Amniotic stem cell (primary cell): ENCODE measurements at places on chromosomes 7 and 10.

DNA sequence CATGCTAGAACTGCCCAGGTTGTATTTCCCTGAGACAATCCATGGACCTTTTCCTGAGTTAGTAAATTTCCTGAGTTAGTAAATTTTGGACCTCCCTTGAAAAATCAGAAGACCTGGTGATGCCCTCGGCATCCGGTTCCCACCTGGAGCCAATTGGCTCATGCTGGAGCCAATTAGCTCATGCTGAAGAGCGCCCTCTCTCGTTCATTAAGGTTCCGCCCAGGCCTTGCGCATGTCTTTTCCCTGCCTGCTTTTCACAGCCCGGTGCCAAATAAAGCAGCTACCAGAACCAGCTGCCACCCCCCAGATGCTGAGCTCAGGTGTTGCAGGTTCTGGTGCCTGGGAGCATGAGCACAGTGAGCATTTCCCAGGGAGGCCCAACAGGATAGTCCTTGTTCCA, 96.2 kb downstream of the APBB1IP start:
- DNase-seq: no peak

DNA sequence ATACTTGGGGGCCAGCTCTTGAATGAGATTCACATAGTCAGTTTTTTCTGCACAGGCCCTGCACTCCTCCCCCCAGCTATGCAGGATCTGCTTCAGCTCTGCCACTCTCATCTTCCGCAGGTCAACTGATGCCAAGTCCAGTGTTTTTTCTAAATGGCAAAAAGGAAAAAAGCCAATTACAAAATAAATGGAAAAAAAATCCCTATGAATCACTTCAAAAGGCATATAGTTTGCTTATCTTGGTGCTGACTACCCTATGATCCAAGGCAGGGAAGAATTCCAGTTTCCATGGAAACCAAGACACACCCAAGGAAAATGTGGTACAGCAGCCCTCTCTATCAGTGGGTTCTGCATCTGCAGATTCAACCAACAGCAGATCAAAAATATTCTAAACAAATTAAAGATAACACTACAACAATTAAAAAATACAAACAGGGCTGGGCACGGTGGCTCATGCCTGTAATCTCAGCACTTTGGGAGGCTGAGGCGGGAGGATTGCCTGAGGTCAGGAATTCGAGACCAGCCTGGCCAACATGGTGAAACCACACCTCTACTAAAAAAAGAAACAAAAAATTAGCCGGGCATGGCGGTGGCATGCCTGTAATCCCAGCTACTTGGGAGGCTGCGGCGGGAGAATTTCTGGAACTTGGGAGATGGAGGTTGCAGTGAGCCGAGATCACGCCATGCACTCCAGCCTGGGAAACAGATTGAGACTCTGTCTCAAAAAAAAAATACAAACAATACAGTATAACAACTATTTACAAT, 17.6 kb downstream of the CDNF start:
- peak; percentile 83 for DNase-seq

GRCh38 chr7:100544386-100544785, 5.4 kb downstream of the AGFG2 start:
- no peak for DNase-seq

DNA sequence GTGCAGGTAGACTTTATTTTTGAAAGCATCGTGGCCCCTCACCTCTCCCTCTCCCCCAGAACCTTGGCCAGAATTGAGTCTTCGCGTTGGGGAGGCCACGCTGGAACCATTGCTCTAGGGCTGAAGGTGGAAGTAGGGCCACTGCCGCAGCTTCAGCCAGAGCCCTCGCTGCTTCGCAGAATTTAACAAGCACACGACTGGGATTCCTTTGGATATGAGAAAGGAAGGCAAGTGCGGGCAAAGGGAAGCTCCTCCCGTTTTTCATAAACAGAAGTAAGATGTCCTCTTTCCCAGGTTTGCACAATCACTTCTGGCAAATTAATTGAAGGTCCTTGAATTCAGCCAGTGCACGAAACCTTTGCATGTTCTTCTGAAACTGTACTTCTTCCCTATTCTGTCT, 168.1 kb downstream of the CCDC3 start:
- DNase-seq: no peak

- no peak for DNase-seq
These were observed 94.2 kb upstream of the PHYHIPL start for GRCh38 chr10:59082249-59082648.

GRCh38 chr7:127809261-127809702, 157.3 kb downstream of the SND1 start:
- peak; percentile 46 for DNase-seq

- DNase-seq: no peak
These were observed 212.1 kb downstream of the MACC1 start for GRCh38 chr7:20005081-20005480.

DNA sequence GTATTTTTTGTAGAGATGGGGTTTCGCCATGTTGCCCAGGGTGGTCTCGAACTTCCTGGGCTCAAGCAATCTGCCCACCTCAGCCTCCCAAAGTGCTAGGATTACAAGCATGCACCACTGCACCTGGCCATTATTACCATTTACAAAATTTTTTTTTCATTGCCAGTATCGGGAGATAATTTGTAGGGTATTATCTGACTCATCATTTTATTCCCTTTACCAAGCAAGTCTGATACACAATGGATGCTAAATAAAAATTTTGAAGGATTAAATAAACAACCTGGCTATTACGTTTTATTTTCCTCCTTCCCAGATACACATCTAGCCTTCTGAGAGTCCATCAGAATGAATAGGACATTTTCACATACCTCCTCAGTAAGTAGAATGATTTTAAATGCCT, 38.1 kb upstream of the CPN1 start:
- DNase-seq: no peak

DNA sequence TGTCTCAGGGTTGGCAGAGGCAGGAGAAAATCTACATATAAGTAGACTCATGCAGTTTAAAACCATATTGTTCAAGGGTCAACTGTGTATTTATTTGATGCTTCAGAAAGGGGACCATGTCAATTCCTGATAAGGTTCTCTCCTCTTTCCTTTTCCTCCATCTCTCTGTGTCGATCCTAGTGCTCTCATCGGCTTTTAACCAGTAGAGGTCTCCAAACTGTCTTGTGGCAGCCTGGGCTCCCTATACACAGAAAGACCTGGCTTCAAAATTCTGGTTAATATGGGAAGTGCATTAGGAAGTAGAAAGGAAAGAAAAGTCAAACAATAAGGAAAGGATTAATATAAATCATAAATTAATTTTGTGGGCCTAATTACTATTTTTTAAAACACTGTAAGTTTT, 304.4 kb upstream of the C7orf33 start:
- DNase-seq: no peak

- no peak for DNase-seq
These were observed 56.2 kb upstream of the NPY start for GRCh38 chr7:24227603-24228359.

GRCh38 chr7:2883101-2883500, 39.0 kb upstream of the GNA12 start:
- DNase-seq: no peak

- DNase-seq: no peak
These were observed 4.0 kb downstream of the OPN4 start for GRCh38 chr10:86658261-86658741.

- no peak for DNase-seq
These were observed 311.1 kb downstream of the DOCK4 start for GRCh38 chr7:111895049-111895448.

GRCh38 chr7:24690251-24690650, 67.0 kb downstream of the GSDME start:
- no peak for DNase-seq

DNA sequence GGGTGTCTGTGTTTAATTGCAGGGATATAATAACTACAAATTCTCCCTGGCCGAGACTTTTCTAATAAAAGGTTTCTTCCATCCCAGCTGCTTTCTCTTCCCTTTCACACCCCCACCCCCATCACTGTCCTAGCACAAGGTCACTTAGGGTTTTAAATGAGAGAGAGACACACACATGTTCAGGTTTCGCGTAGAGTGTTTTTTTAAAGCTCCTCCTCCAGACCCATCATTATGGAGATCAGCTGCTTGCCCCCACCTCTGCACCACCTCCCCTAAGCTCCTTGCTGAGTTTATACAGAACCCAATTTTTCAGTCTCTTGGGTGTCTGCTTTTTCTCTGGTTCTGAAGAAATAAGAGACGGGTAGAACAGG, 18.6 kb downstream of the LRMDA start:
- no peak for DNase-seq

DNA sequence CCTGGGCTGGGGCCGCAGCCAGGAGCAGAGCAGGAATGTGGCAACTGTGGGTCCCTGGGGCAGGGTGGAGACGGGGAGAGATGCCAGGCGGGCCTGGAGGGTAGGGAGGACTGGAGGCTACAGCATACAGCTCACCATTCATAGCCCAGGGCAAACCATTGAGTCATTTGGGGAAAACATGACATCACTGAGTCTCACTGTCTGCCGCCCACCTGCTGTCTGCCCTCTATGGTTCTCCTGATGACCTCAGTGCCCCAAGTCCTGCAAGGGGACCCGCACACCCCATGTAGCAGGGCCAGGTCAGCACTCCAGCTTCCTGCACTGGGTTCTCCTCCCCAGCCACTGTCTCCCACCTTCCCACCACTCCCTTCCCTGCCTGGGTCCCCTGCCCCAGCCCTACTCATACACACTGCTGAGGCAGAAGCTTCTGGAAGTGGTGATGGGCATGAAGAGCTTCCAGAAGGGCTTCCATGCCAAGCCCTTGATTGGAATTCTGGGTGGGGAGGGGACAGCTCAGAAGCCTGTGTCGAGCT, 10.4 kb downstream of the CHST3 start:
- peak; percentile 63 for DNase-seq

GRCh38 chr10:78337646-78338391, 304.2 kb downstream of the RPS24 start:
- DNase-seq: no peak

DNA sequence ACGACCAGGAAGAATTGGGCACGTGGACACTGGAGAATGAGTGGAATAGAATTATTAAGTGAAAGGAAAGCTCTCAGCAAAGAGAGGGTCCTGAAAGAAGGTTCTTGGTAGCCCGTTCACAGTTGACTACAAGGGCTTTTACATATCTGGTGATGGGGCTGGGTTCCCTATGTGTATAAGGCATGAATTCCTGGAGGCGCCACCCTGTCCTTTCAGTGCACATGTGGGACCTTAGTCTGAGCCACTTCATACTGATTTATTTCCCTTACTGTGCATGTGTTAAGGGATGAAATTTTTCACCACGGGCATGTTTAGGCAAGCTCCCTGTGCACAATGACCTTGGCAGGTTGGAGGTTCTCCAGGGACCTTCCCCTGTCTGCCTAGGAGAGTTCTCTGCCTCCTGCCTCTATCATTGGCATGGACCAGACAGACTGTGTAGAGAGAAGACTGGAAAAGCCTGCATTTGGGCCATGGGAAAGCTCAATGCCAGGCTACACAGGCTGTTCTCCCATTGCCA, 145.9 kb upstream of the ITGB1 start:
- DNase-seq: no peak

GRCh38 chr10:30215623-30216022, 133.5 kb downstream of the MTPAP start:
- DNase-seq: no peak

- no peak for DNase-seq
These were observed 1361.2 kb downstream of the XPNPEP1 start for GRCh38 chr10:108562105-108562504.

GRCh38 chr10:3034616-3035015, 32.7 kb upstream of the PFKP start:
- no peak for DNase-seq

GRCh38 chr10:84391326-84391725, 62.9 kb downstream of the CCSER2 start:
- no peak for DNase-seq

DNA sequence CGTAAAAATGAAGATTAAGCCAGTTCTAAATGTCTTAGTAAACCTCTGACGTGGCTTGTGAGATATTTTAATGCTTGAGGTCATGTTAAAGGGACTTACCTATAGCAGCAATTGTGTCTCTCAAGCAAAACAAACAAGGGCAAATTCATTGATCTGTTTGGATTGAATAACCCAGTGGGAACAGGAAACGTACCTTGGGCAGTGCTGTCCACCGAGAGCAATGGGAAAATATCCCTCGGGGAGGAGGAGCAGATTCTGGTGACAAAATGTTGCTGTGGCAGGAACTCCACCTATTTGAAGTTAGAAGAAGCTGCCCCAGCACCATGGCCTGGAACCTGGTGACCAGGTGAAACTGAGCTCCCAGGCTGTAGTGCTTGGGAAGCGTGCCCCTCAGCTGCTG, 107.1 kb upstream of the FZD8 start:
- DNase-seq: no peak

DNA sequence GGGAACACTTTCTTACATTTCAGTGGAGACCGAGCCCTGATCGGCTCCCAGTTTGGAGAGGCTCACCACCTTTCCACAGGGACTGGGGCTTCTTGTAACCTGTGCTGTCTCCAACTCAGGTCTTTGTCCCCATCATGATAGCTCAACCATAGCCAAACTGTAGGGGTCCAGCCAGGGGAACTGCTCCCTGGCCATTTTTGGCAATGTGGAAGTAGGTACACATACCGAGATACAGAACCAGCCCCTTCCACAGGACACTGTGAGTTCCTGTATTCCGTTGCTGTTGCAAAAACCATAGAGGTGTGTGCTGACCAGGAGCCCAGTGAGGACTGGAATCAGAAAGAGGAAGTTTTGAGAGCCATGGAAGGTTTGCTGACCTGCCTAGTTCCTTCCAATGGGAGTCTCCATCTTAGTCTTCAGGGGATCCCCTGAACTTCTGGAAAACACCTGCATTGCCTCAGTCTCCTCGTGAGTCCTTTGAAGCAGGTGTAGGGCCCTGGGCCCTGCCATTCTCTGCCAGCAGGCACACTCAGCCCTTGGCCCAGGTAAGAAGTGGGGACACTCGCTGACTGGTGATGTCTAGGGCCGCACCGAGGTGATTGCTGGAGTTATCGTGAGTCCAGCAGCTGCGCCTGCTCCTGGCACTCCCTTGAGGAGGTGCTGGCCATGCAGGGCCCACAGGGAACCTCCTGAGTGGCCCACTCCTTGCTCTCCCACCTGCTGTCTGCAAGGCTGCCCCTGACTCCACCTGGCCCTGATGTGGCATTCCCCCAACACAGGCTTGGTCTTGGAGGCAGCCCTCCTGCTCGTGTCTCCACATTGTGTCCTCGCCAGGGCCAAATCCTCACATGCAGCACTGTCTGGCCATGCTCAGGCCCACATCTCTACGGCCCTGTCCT, 11.2 kb downstream of the WDFY4 start:
- DNase-seq: no peak

DNA sequence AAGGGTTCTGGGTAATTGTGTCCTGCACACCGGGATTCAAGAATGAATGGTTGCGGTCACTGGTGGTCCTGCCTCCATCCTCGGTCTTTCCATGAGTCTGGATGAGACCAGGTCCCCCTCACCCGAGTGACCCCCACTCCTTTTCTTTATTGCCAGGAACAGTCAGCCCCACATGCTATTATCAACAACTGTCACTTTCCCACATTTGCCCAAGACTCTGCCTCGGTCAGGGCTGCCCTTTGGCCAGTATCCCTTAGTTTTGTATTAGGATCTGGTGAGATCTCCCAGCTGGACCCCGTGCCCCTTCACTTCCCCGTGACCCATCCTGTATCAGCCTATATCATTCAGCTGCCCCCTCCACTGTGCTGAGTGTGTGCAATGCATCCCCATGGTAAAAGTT, 288.3 kb downstream of the ADARB2 start:
- DNase-seq: no peak
